Activated T-helper 1 cell treated with anti-CD3 and anti-CD28 coated beads, Interleukin-2, amount 50 U/mL, for 16 hours (primary cell): ENCODE measurements at places on chromosomes 7 and 10.

DNA sequence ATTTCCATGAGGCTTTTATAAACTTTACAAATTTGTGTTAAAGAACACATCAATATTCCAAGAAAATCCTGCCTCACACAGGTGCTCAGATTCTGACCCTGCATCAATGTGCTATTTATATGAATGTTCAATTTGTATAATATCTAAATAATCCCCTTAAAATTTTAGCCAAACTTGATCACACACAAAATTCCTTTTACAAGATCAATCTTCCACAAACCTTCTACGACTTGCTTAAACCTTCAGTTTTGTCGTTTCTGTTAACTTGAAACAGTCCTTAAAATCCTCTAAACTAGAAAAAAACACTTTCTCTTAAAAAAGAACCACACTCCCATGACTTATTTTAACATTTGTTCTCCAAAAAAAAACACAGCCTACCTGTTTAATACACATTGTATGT, 20.2 kb upstream of the TRPV6 start:
- no peak for DNase-seq

DNA sequence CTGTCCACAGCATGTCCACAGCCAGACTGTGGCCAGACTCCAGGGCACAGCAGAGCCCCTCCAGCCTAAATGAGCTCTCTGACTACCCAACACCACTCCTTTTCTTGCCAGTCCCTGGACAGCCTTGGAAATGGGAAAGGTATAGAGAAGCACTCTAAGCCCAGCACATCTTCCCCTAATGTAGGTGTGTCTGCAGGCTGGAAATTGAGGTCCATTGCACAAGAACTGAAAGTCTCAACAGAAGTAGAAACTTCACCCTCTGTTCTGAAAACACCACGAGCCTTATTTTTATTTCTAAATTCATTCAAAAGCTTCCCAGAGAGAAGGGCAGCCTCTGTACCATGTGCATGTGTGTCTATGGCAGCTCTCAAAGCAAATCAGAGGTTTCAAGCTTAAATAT, 3.7 kb upstream of the KCNMA1 start:
- no peak for DNase-seq

GRCh38 chr10:74875966-74876365, 49.6 kb downstream of the KAT6B start:
- DNase-seq = no peak

- DNase-seq = no peak
Observed at GRCh38 chr7:85004402-85004801, 182.5 kb downstream of the SEMA3D start.

- no peak for DNase-seq
Observed at GRCh38 chr7:135517060-135517459, 7.2 kb upstream of the CNOT4 start.

DNA sequence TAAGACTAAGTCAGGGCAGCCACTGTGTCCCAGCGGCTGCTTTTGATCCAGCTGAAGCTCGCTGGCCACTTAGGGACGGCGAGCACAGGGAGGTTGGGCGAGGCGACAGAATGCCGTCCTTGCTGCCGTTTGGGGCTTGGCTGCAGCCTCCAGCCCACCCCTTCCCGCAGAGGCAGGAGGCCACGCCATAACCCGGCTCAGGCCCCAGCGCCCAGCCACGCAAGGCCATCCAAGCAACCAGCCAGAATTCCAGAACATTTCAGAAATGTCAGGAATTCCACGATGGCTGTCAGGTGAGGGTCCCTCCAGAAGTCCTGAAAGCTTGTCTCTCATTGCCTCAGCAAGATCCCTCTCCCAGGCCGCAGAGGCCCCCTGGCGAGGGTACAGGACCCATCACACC, 479.1 kb upstream of the FOXK1 start:
- DNase-seq = no peak

DNA sequence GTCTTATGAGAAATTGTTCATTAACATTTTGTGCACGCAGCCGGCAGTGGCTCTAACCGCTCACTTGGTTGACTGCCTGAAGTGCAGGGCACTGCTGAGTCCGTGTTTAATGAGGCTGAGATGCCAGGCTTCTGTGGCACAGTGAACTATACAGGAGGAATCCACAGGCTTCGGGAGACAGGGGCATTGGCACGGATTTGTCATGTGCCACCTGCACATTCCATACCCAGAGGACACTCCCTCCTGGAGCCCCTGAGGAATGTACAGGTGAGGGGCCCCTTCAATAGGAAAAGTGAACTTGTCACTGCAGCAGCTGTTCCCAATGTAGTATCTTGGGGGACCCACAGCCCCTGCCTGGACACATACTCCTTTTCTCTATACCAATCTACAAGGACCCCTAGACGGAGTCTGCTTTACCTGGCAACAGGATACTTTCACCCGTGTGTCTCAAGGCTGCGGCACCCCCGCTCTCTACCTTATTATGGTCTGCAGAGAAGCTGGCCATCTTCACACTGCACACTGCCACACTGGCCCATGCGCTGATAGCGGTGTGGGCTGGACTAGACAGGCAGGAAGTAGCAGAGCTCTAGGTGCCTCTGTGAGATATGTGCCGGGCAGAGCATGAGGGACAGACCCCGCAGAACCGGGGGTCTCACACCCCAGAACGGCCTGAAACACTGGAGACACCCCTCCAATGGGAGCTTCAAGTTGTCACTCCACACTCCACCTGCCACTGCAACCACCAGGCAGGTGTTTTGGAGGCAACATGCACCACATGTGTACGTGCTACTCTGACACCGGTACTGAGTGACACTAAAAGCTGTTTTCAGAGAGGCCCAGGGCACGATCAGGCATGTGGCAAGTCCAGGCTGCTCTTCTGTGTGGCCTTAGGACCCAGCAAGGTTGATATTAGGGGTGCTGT, 71.4 kb upstream of the RHEB start:
- no peak for DNase-seq
